Mesothelial cell of epicardium (in vitro differentiated cells): ENCODE measurements at places on chromosomes 4 and X. TPM values are rescaled to one million over a fixed set of nuclear protein-coding genes. Genes with fewer than 3 reads are reported as not detected.

Gene CLDN2
- not detected in 3 replicates for total RNA-seq

Gene MMGT1
- total RNA-seq = 16.7 to 17.6 TPM (median 16.9 TPM) in 3 replicates

Gene MAGEA10
- not detected in 3 replicates for total RNA-seq

Gene VCX3A
- 0.40 to 0.63 TPM (median 0.41 TPM) in 3 replicates for total RNA-seq

Gene PQBP1
- total RNA-seq = 62.2 to 64.9 TPM (median 64.3 TPM) in 3 replicates

Gene SLC4A4
- 4.9 to 8.3 TPM (median 5.1 TPM) in 3 replicates for total RNA-seq

- DNase-seq = no peak
Measured at GRCh38 chrX:4876268-4876667, 1162.8 kb upstream of the PRKX start.

GRCh38 chrX:43589735-43590134 is 66.4 kb upstream of the MAOA start:
- DNase-seq = no peak

DNA sequence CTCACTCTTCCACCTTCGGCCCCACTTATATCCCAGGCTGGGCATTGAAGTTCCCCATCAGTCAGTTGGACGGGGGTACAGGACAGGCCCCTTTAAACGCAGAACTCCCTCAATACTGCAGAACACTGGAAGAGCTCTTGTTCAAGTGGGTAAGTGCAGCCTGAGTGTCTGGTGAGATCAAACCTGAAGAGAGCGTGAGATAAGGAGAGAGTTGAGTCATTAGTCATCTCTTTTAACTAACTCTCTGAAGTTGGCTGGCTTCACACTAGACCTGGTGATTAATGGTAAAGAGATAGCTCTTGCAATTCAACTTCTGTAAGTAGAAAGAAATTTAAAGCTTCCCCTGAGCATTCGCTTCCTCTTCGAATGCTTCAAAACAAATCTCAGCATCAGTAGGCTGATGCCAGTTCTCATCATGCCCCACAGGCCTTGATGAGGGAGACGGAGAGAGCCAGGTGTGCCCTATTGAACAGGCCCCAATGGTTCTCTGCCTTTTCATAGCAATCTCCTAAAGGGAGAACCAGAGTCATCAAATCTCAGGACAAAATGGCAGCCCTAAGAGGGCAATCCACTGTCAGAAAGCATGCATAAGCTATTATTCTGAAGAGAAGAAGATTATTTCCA is 41.0 kb upstream of the JADE1 start:
- no peak for DNase-seq

DNA sequence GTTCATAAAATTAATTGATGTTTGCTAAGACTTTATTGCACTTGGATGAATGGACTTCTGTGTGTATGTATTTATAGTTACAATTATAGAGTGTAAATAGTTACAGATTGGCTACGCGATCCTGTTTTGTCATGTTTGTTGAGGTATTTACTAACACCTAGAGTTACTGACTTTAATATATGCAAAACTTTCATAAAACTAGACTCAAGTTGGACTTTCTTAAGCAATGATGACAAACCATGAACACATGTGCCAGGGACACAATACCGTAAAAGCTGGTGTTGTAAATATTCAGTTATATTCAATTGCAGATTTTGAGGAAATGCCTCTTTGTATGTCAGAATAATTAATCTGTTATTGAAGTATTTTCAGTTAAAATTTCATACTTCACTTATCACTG is 6.1 kb downstream of the GRIA2 start:
- no peak for DNase-seq

DNA sequence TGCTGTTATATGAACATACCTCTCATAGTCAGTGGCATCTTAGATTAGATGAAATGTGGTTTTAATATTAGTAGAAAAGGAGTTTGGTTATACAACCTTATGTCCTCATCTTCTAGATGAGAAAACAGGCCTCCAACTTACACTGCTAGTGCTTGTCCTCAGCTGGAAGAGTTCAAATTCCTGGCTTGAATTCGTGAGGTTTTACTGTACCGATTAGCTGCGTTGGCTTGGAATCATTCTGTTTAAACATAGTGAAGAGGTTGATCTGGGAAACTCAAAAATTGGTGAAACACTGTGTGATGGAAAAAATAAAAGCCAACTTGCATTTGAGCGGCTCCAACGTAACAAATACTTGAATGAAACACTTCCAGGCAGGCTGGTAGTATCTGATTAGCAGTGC is 81.0 kb downstream of the LNX1 start:
- no peak for DNase-seq
